Stimulated activated effector memory CD8-positive, alpha-beta T cell treated with anti-CD3 and anti-CD28 coated beads, Interleukin-12 subunit alpha, Interleukin-12 subunit beta, amount 100 ng/mL, for 72 hours (primary cell): ENCODE measurements at places on chromosomes 4 and X.

DNA sequence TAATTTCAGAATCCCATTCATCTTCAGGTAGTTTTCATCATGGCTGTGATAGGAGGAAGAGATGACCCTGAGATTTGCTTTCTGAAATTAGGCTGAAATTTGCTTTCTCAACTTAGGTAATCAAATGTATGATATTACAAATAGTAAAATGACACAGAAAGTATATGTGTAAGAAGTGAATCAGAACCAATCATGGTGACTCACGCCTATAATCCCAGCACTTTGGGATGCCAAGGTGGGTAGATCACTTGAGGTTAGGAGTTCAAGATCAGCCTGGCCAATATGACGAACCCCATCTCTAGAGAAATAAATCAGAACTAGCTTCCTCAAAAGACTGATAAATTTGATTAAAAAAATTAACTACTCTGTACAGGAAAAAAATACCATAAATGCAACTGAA lies 555.4 kb downstream of the STPG2 start:
- DNase-seq = no peak

DNA sequence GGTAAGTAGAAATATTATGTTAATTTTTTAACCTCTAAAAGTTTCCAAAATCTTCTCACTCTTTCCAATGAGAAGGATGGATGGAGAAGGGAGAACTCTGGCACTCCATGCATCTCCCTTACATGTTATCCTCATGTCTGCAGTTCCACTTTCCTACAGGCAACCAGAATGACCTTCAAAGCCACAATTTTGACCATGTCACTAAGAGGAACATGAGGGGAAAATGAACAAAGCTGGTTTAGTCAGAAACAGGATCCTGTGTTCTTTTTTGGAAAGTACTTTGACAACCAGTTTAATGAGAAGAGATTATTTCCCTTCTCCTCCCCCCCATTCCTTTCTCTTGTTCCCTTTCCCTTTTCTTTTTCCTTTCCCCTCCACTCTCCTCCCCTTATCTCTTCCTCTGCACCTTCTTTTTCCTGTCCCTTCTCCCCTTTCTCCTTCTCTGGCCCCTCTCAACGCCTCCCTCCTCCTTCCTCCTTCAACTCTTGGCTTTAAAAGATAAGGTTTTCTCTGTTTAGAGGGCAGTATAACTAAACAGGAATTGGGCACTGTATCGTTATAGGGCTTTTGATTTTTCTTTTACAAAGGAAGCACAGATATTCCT lies 42.5 kb downstream of the DTHD1 start:
- no peak for DNase-seq

DNA sequence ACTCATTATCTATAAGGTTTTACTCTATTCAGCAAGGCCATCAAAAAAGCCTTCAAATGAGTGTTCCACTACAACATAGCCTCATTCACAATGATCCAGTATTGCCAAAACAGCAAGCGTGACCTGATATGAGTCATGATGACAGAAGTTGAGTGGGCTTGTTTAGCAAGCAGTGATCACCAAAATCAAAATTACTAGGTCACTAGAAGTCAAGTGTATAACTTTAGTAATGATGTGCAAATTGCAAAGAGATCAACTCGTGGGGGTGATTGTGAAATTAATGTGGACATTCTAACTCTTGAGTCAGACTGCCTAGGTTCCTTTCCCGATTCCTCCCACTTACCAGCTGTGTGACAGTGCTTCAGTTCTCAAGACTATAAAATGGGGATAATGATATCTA lies 124.5 kb downstream of the CHM start:
- DNase-seq = no peak

- DNase-seq = no peak
These were observed 214.6 kb upstream of the MAB21L2 start for GRCh38 chr4:150367326-150367725.

DNA sequence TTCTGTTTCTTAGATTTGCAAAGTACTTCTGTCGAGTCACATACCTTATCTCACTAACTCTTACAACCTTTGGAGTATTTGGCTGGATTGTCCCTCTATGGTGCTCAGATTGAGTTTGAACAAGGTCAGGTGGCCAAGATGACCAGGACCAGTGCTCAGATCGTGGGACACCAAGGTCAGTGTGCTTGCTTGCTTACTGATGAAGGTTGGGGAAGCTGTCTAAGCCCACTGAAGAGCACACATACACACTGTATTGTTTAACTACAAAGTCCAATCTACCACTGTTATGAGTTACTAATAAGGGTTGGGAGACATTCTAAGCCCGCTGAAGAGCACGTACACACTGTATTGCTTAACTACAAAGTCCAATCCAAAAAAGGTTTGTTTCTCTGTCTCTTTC lies 53.7 kb downstream of the TAB3 start:
- no peak for DNase-seq

DNA sequence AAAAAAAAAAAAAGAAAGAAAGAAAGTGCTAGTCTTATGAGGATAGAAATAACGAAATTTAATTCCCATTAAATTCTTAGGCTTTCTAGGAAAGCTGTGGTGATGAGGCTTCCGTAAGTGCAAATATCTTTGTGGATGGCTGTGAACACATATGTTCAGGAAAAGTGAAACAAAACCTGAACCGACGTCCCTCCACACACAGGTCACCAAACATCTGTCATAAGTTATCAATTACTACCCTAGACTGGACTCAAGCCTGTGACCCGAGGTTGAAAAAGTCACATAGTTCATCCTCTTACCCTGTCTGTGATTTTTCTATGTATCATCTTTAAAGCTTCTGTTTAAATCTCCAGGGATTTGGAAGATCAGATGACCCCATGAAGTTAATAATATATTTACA lies 24.8 kb downstream of the HHIP start:
- no peak for DNase-seq

DNA sequence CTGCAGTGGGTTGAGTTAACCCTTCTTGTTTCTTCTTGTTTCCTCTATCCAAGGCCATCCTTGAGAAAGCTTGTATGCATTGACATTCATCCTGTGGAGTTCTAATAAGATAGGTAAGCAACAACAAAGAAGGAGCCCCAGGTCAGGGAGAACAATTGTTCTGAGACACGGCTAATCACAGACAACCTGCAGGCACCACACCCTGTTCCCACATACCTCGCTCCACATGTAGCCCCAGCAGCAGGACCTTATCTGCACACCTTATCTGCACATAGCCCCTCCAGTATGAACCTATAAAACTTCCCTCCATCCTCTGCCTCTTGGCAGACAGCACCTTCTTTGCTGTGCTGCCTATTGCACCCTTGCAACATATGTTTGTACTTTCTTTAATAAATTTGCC lies 129.1 kb downstream of the MSL3 start:
- no peak for DNase-seq

DNA sequence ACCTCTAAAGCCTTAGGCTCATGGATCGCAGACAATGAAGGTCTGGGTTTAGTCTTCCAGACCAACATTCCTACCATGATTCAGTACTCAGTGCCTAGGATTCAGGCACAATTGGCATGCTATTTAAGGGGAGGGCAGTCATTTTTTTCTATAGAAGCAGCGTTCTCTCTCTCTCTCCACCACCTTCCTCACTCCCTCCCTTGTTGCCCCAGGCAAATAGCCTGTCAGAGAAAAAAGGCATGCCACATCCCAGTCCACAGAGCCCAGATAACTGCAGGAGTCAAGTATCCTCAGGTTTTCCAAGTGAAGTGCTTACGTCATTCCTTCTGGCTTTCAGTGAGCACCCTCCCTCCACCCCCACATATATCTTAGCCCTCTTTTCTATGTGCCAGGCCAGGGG lies 533.0 kb downstream of the BCOR start:
- DNase-seq = no peak
